ENCODE measurements at places on chromosomes 7 and 10.

DNA sequence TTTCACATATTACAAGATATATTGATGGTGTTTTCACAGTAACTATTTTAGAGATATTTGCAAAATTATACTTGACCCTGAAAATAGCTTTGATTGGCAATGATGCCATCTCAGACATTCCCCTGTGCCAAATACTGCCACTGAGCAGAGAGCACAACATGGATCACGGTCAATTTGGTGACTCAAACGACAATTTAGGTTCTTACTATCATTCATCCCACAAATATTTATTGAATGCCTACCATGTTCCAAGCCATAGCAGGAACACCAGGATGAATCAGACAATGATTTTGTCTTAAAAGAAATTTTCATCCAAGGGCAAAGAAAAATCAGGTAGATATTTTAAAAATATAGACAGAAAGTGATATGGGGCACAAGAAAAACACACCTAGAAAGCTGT, 153.2 kb upstream of the ADO start:
- H3K4me3 ChIP-seq, result no peak overlapping the region
- no peaks in the 10 kb centered on the region for H3K36me3 ChIP-seq
- no peaks in the 10 kb centered on the region for H3K4me1 ChIP-seq
- no peaks in the 10 kb centered on the region for H3K27me3 ChIP-seq
- DNase-seq, result no peak

DNA sequence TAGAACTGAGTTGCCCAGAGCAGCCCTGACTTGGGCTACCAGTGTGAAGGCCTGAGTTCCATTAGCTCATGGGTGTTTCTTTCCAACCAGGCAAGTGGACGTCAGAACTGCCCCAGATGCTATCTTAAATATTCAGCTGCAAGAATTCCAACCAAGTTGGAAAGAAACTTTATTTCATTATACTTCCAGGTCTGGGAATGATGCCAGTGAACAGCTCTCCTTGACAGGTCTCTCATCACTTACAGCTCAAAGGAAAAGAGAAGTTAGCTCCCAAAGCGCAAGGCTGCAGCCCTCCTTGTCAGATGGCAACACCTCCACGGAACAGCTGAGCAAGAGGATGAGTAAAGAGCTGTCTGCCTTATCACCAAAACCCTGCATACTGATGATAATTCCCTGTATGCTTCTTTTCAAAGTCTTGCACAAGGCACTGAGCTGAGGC, 255.5 kb upstream of the AOAH start:
- no peaks in the 10 kb centered on the region for H3K4me1 ChIP-seq
- no peak for DNase-seq
- no peaks in the 10 kb centered on the region for H3K36me3 ChIP-seq
- no peak overlapping the region for H3K4me3 ChIP-seq
- H3K27me3 ChIP-seq, result peaks cover 22% of the 10 kb centered on the region

GRCh38 chr10:129467359-129468064, 471 bp downstream of the MGMT start:
- no peaks in the 10 kb centered on the region for H3K27me3 ChIP-seq
- H3K36me3 ChIP-seq, result no peaks in the 10 kb centered on the region
- peak; percentile 13 for DNase-seq

DNA sequence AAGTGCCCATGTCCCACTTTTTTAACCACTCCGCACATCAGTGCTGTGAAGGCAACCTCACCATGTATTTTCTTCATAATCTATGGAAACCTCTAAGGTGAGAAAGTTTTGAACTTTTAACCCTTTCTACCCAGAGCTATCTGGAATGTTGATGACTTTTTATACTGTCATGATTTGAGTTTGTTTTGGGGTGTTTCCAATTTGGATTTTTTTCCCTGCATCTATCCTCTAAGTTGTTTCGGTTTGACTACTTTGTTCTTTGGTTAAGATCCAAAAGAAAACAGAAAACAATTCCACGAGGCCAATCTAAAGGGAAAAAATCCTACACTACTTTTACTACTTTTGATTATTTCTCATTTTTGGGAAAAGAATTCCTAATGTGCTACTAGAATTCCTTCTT, 279.7 kb downstream of the USP6NL start:
- H3K4me1 ChIP-seq, result peaks cover 16% of the 10 kb centered on the region
- H3K4me3 ChIP-seq, result peak overlapping the region; percentile 12
- H3K27me3 ChIP-seq, result peaks cover 12% of the 10 kb centered on the region
- H3K27ac ChIP-seq, result no peak overlapping the region
- peak; percentile 30 for DNase-seq
- H3K36me3 ChIP-seq, result no peaks in the 10 kb centered on the region

GRCh38 chr10:5949009-5949759, 28.2 kb downstream of the IL15RA start:
- H3K36me3 ChIP-seq, result peaks cover 5% of the 10 kb centered on the region
- H3K27me3 ChIP-seq, result no peaks in the 10 kb centered on the region
- peaks cover 60% of the 10 kb centered on the region for H3K4me1 ChIP-seq
- peak overlapping the region; percentile 45 for H3K4me3 ChIP-seq
- peak overlapping the region; percentile 91 for H3K27ac ChIP-seq
- peak; percentile 72 for DNase-seq

GRCh38 chr10:73609116-73609515, 18.0 kb upstream of the USP54 start:
- H3K4me3 ChIP-seq, result no peak overlapping the region
- no peak for DNase-seq
- H3K4me1 ChIP-seq, result no peaks in the 10 kb centered on the region
